Activated CD4-positive, alpha-beta memory T cell treated with anti-CD3 and anti-CD28 coated beads for 36 hours (primary cell): ENCODE measurements at places on chromosomes 7 and 10. TPM values are rescaled to one million over a fixed set of nuclear protein-coding genes. Genes with fewer than 3 reads are reported as not detected.

DNA sequence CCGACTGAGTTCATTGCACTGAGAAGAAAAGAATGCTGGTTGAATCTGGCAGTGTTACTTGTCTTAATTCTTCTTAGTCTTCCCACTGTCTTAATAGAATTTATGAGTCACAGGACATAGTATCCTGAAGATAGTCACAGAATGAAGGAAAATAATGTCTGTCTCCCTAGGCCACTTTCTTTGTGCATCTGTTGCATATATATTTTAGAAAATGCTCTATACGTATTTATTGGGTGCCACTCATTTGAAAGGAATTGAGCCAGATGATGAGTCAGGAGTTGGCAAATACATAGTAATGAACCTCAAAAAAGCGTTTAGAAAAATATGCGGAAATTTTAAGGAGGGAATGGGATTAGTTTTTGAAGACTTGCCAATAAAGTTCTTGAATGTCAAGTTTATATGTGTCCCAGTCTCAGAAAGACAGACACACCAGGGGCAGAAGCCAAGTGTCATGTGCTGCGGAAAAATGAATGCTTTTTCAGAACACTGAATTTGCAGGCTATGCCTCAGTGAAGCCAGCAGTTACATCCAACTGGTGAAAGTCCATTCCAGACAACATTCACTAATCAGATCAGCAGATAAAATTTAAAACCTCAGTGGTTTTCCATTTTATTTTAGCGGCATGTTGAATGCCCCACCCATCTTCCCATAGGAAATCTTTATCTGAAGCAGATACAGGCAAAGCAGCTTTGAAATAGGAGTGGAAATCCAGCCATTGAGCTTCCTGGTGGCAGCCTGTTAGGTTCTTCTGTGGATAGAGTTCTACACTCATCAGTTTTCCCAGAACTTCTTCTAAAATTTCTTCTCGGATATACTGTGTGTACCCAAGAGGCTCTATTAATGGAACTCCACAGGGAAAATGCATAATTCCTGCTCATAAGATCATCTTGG, 308.4 kb downstream of the BICC1 start:
- no peak for DNase-seq

DNA sequence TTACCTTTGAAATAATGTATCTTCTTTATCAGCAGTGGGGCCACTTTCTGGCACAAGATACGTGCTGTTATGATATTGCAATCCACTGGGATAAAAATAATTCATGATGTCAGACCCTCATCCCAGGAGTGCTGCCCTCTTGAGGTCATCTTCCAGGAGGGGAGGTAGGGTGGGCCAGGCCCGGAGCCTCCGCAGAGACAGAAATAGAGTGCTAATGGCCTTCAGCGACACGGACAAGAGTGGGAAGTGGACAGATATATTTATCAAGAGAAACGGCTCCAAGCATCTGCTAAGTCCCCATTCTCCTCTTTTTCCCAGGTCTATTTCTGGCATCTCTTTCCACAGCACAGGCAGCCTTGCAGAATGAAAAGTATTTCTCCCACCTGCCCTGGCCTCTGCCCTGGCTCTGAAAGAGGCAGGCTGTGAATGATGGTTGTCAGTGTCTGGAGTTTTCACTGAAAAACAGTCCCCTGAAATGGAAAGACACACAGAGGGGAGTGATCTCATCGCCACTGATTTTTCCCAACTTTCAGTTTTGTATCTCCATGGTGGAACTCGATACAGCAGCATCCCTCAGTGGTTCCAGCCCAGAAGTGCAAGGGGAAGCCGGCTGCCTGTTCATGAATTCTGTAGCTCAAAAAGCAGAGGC, 251.7 kb upstream of the MYO3A start:
- DNase-seq: no peak

DNA sequence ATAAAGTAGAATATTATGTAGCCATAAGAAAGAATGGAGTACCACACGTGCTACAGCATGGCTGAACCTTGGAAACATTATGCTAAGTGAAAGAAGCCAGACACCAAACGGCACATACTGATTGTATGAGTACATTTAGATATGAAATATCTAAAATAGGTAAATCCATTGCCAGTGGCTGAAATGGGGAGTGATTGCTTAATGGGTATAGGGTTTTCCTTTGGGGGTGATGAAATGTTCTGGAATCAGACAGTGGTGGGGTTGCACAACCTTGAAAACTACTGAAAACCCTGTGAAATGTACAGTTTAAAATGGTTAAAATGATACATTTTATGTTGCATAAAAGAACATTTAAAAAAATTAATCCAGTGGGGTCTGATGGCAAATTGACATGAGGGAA, 667.9 kb downstream of the AUTS2 start:
- DNase-seq: no peak

Gene ATRNL1
- 0.12 TPM for total RNA-seq
